GM03348 (cell line): ENCODE measurements at places on chromosomes 12 and 14.

DNA sequence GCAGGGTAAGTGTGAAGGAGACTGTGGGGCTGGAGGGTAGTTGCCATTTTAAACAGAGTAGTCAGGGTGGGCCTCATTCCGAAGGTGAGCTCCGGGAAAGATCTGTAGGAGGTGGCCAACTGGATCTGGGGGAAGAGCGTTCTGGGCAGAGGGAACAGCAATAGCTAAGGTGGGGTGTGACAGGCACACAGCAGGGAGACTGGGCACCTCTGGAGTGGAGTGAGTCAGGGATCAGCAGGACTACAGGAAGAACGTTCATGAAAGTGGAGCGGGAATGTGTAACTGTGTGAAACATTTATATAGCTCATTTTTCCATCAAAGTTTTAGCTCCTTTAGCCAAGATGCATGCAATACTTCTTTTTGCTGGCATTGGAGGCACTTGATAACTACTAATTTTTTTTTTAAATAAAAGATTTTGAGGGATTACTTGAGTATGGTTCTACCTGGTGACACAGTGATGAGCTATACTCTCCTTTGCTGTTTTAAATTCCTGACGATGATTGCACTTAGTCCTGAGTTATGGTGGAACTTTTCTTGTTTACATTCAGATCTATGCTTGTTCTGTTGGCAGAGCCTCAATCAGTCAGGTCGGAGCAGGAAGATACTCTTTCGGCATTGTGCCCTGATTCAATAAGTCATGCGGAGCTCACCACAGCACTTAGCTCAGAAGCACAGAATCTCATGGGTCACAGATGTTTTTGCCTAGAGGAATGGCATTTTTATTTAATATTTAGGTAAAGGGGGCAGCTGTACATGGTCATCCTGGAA is 106.4 kb downstream of the WIF1 start:
- no peak for DNase-seq

DNA sequence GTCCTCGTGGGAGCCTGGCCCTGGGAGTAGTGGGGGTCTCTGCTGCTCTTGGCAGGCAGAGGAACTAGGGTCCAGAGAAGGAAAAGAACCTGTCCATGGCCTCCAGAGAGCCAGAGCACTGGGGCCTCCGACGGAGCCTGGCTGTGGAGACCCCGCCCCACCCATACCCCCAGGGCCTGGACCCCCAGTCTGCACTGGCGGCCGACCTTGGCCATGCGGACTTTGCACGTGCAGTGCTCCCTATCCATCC is 1.1 kb downstream of the BEGAIN start:
- no peak for DNase-seq

- peak; percentile 53 for DNase-seq
These were observed 149.0 kb downstream of the PRKCH start for GRCh38 chr14:61470261-61470960.

DNA sequence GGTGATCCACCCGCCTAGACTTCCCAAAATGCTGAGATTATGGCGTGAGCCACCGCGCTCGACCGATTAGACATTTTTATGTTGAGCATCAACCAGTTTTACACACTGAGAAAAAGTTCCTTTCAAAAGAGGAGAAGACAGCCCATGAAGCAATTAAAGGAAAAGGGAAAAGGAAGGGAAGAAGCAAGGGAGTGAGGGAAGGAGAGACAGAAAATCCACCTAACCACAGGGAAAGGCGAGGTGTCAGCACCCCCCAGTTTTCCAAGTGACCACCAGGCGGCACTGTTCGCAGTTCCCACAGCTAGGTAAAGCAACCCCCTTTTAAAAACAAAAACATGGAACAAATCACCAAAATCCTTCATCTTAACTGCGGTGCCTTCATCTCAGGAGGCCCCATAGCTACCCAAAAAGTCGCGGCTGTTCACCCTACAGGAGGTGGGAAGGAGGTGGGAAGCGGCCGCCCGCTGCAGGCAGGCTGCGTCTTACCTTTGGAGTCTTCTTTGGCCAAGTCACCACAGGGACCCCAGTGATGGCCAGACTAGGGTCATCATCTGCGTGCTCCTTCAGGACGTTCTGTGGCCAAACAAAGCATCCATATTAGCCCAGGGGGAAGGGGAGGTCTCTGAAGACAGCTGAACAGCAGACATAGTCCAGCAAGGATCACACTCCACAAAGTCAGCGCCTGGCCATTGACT is 86.6 kb downstream of the KDM2B start:
- peak; percentile 78 for DNase-seq

- no peak for DNase-seq
These were observed 33.5 kb upstream of the CCDC91 start for GRCh38 chr12:28156804-28157203.

GRCh38 chr12:117022465-117022864 is 76.8 kb downstream of the TESC start:
- DNase-seq: no peak

DNA sequence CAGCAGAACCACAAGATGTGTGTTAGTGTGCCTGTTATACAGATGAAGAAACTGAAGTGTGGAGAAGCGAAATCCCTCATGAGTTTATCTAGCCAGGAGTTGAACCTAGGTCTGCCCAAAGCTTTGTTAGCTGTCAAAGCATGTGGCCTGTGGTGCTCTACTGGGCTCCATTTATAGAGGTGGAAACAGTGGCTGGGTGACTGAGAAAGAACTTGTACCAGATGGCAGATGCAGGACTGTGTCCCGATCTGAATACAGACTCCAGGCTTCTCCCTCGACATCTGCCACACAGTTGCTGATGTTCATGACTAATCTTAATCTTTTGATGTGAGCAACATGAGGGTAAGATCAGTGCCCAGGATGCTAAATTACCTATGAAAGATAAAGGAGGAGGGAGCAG is 89.1 kb downstream of the C12orf75 start:
- DNase-seq: no peak

DNA sequence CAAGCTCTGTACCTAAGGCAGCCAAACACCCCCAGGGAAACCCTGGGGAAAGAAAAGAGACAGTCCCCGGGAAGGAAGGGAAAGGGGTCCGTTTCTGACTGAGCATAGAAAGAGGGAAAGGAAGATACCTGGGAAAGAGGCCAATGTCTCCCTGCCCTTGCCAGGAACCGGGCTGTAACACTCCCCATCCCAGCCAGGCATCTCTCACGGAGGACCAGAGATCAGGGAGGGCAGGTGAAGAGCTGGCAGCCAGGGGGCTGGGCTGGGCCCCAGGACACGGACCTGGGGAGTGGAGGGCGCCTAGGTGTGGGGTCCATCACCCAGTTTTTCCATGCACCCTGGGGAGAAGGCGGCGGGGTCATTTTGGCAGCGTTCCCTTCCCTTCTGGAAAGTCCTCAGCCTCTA is 18.9 kb upstream of the PLEKHH1 start:
- DNase-seq: peak; percentile 27

GRCh38 chr14:89911010-89911919 is 43.3 kb downstream of the EFCAB11 start:
- DNase-seq: peak; percentile 55

DNA sequence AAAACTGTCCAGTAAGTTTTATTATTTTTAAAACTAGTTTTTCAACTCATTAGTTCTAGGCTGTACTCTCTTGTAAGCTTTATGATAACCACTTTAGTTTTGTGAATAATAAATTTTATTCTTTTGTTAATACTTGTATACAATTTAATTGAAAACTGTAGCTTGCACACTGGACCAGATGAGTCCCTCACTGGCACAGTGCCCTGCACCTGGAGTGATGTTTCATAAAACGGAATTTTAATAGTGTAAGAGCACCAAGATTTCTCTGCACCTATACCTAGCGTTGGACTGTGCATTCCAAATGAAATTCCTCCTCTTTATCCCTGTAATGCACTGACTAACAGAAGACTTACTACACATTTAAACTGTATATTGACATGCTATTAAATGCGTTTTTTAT is 80.8 kb downstream of the PRIMA1 start:
- no peak for DNase-seq

- no peak for DNase-seq
These were observed 510.6 kb downstream of the RERGL start for GRCh38 chr12:17579205-17580026.

- peak; percentile 33 for DNase-seq
These were observed 48.4 kb upstream of the FOS start for GRCh38 chr14:75230140-75230792.

GRCh38 chr12:65823513-65824375 is 539 bp upstream of the HMGA2 start:
- peak; percentile 82 for DNase-seq
